AG09309 (cell line): ENCODE measurements at places on chromosomes 6 and 20.

GRCh38 chr6:3504938-3505805 is 48.3 kb upstream of the SLC22A23 start:
- no peak for DNase-seq

- no peak for DNase-seq
Observed at GRCh38 chr20:36519012-36519719, 22.2 kb upstream of the MYL9 start.

DNA sequence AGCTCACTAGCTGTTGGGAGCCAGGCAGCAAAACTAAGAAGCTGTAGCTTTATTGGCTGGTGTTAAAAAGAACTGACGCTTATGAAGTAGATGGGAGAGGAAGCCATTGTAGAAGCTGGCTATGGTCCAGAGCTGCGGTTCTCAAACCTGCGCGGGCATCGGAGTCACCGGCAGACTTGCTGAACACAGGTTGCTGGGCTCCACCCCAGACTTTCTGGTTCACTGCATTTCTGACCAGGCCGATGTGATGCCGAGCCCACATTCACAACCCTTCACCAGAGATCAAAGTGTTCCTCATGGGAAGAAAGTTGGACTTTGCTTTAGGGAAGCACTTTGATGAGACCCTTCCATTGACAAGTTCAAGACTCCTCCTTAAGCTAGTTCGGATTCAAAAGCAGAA is 231.6 kb downstream of the QKI start:
- DNase-seq = no peak

DNA sequence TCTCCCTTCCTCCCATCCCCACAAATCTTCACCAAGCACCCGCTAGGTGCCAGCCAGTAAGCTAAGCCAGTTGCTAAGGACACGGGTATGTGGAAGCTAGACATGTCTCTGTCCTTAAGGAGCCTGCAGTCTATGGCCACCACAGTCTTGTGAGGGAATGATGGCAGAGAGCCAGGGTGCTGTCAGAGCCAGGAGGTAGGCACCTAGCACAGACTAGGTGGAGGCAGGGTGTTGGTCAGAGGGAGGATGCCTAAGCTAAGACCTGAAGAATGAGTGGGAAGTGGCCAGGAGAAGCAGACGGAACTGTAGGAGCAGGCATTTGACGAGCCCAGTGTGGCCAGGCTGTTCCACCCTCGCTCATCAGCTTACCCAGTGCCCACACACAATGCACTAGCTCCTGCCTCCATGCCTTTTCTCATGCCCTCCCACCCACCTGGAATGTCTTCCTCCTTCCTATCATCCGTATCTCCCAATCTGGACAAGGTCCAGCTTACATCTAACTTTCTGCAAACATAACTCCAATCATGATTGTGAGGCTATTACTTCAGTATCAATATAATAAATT is 125.6 kb downstream of the FOXC1 start:
- no peak for DNase-seq

DNA sequence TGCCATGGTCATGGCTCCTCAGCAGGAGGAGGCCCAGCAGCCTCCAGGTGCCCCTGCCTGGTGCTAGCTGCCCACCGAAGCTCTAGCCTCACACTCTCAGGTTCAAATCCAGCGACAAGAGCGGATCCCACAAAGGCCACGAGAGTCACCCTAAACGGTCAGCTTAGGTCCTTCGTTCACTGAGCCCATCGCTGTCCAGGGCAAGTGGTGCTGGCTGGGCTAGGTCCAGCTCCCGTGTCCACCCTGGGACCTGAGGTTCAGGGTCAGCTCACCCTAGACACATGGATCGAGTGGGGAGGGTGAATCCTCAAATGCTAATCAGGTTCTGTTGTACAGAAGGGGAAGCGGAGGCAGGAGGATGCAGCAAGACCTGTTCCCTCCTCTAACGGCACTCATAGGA is 171.9 kb upstream of the SULF2 start:
- DNase-seq = no peak

- DNase-seq = no peak
Observed at GRCh38 chr20:39658662-39659409, 696.7 kb downstream of the DHX35 start.

DNA sequence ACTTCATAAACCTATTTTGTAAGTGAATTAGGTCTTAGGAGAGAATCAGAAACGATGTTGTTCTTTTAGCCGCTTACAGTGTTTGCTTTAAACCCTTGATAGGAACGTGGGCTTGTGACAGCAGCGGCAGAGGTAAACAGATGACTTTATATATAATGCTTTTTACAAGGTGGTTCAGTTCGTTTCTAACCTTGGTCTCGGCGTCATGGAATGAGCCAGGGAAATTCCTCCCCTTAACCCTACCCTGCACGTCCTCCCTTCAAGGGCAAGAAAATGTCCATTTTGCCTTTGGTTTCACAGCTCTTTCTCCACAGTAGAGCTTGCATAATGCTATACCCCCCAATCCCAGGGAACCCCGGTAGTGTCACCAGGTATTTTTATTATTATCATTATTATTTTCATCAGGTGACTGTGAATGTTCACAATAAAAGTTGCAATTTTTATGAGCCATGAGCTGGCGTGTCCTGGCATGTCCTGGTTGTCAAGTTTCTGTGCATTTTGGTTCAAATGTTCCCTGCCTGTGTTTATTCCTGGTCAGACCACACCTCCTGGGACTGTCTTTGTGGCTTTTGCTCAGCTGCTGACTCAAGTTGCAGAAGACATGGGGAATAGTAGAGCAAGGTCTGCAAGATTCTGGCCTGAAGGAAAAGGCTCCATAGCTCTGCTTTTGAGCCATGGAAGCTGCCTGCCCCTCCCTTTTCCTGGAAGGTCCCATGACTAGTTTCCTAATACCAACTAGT is 112.8 kb upstream of the BMP2 start:
- no peak for DNase-seq

DNA sequence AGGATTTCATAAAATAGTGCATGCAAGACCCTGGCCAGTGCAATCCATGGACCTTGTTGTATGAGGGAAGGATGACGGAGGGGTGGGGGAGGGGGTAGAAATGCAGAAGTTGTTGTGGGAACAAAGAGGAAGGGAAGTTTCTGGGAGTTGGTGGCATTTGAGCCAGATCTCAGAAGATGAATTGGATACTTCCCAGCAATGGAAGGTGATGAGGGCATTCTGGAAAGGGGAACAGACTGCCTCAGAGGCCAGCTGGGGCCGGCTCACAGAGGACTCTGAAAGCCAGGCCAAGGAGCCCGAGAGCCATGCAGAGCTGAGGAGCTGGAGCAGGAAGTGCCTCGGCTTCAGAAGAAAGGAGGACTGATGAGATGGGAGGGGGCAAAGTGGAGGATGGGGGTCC is 2.7 kb downstream of the TMEM74B start:
- DNase-seq = no peak

DNA sequence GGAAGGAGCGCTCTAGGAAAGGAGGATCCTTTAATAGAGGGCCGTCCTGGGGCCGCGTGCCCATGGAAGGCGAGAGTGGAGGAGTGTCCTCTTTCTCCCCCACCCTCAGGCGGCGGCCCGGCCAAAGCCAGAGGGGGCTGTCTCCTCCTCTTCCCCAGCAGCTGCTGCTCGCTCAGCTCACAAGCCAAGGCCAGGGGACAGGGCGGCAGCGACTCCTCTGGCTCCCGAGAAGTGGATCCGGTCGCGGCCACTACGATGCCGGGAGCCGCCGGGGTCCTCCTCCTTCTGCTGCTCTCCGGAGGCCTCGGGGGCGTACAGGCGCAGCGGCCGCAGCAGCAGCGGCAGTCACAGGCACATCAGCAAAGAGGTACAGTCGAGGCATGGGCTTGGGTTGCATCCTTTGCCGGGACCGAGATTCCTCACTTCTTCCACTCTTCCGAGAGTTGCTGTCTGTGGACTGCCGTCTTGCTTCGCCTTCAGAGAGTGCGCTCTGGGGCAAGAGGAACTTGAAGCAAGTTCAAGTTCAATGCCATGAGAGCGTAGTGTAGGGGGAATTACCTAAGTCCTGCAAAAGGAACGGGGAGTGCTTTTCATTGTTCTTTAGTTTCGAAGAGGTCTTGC is at the start of gene LAMA2:
Gene LAMA2, plus strand, starts transcription at position 148 of the 621 bp plus-strand sequence. Its CDS starts 108 bp downstream, at position 256.
- peak; percentile 49 for DNase-seq

DNA sequence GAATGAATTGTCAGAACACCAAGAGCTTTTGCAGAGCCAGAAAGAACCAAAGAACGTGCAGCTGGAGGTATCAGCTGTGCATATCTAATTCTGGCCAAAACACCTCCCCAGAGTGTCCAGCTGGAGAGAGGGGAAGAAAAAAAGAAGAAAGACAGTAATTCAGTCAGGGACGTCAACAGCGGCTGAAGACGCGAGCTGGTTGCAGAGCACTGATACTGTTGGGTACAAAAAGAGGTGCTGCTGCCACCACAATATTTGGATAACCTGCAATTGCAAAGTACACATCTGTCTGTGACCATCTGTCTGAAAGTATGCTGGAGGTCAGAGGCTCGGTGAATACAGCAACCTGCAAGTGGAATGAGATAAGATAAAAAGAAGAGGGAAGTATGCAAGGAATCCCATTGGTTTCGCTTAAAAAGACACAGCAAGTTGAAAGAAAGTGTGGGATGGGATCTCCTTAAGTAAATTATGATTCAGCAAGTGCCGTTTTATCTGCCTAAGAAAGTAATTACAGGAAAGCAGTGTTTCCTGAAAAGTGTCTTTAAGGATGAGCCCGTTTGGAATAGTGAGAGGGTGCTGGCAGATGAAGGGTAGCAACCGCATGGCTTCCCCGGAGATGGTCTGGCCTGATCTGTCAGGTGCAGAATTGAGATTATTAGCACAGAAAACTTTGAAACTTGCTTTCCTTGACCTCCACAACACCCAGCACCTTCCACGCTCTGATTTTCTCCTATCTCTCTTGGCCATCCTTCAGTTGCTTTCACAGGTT is 189.9 kb upstream of the PRDM1 start:
- no peak for DNase-seq

DNA sequence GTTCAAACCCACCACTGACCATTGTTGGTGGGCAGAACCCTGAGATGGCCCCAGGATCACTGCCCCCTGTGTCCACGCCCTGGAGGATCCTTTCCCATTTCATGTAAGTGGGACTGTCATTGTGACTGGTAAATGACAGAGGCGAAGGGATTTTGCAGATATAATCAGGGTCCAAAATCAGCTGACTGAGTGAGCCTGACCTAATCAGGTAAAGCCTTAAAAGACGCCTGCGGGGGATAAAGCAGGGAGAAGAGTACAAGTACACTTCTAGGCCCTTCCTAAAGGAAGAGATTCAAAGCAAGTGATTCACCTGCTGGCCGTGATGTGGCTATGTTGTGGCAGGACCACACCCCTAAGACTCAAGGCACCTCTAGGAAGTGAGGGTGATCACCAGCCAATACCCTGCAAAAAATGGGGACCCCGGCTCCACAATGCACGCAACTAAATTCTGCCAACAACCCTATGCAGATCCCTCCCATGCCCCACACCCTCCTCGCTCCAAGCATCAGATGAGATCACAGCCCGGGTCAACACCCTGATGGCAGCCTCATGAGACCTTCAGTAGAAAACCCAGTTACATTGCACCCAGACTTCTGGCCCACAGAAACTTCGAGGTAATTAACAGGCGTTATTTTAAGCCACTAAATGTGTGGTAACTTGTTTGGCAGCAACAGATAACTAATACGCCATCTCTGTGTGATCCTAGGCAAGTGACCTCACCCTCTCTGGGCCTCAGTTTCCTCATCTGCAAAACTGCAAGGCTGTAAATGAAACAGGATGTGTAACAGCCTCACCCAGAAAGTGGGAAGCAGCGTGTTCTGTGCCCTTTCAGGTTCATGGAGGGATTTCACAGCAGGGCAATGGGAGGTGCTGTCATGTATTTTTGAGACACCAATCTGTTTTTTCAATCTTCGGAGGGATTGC is 11.3 kb downstream of the PREX1 start:
- DNase-seq = no peak
